Breast epithelium (tissue), 4 donors: ENCODE measurements at places on chromosomes 4 and X. TPM values are rescaled to one million over a fixed set of nuclear protein-coding genes. Genes with fewer than 3 reads are reported as not detected.

TMEM47 gene
- total RNA-seq, result 47.9 TPM

PCDH10 gene
- not detected for total RNA-seq

PLP2 gene
- total RNA-seq, result 27.9 TPM

CFAP47 gene
- under 0.01 TPM for total RNA-seq

- no peaks in the 10 kb centered on the region for H3K36me3 ChIP-seq
- H3K27ac ChIP-seq, result no peak overlapping the region
- DNase-seq, result no peak
- H3K27me3 ChIP-seq, result no peaks in the 10 kb centered on the region
- H3K4me3 ChIP-seq, result no peak overlapping the region
These were observed 37.6 kb downstream of the C4orf50 start for GRCh38 chr4:5980436-5981155.
